ENCODE measurements at places on chromosomes 13 and 19.

- peak; percentile 25 for DNase-seq
Measured at GRCh38 chr19:45424191-45425058, 708 bp upstream of the ERCC1 start.

GRCh38 chr13:113061271-113061625 lies 44.3 kb upstream of the F7 start:
- no peak for DNase-seq

DNA sequence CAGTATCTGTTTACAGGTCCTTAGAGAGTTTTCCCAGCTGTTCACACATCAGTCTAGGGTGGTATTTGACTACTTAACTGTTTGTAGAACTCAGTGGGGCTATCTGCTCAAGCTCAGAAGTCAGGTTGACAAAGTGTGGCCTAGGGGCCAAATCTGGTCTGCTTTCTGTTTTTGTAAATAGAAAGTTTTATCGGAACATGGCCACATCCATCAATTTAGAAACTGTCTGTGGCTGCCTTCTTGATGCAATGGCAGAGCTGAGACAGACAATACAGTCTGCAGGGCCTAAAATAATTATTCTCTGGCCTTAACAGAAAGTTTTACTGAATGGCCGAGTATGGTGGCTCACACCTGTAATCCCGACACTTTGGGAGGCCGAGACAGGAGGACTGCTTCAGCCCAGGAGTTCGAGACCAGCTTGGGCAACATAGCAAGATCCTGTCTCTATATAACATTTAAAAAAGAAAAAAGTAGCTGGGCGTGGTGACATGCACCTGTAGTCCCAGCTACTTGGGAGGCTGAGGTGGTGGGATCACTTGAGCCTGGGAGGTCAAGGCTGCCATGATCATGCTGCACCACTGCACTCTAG lies 2.4 kb downstream of the SMG9 start:
- no peak for DNase-seq

DNA sequence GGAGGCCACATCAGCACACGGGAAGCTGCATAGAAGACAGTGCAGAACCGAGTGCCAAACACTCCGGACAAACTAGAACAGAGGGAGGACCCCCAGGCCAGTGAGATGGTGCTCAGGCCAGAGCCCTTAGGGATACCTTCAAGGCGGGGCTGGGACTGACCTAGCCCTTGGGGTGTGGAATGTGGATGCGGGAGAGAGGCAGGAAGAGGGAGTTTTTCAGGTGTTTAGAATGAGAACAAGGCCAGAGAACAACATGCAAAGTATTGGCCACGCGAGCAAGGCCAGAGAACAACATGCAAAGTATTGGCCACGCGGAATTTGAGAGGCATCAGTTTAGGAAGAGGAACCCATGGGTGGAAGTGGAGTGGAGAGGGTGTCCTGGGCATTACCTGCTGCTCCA lies 65.1 kb upstream of the ATP12A start:
- DNase-seq, result no peak

DNA sequence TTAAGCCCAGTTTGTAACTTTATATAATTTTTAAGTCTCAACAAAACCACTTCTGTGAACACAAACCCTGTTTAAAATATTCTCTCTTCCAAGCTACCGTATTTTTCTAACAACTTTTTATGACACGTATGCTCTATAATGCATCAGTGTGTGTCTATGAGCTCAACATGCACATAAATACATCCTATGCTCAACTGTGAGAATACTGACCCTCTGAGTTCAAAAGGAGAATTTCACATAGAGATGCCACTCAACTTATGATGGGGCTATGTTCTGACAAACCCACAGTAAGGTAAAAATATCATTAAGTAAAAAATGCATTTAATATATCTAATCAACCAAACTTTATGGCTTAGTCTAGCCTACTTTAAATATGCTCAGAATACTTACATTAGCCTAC lies 1139.7 kb upstream of the SPRY2 start:
- DNase-seq, result no peak
